ENCODE measurements at places on chromosomes 2 and 18.

GRCh38 chr2:130390460-130391057, 34.7 kb downstream of the PTPN18 start:
- DNase-seq = no peak

DNA sequence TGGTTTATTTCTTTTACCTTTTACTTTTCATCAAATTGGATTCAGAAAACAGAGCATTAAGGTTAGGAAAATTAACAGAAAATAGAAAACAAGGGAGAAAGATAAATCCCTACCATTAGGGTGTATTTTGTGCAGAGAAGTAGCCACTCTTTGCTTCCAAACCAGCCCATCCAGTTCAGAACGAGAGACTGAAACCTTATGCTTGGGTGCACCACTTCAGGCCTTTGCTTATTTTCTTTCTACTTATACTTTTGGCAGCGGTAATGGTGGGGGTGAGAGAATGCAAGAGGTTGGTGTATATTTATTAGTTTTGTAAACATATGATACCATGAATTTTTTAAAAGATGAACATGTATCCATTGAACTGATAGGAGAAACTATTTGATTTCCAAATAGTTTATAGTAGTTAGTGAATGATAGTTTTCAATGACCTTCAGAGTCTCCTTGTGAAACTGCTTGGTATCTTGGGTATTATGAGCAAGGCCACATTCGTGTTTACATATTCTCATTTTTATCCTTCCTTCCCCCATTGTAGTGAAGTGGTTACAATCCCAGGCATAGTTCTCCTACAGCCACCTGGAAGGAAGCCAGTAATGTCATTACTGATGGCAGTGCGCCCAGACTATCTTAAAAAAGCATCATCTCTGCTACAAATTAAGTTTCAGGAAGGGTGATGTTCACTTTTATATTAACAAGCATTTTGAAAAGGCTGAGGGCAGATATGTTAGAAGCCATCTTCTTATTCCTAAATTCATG, 60.8 kb downstream of the MFSD6 start:
- DNase-seq = no peak

GRCh38 chr18:22674272-22674671, 256.6 kb upstream of the CTAGE1 start:
- DNase-seq = no peak

GRCh38 chr2:5914811-5915611, 222.8 kb downstream of the SOX11 start:
- no peak for DNase-seq

GRCh38 chr2:240060977-240061591, 7.8 kb upstream of the OR6B3 start:
- DNase-seq = peak; percentile 19

DNA sequence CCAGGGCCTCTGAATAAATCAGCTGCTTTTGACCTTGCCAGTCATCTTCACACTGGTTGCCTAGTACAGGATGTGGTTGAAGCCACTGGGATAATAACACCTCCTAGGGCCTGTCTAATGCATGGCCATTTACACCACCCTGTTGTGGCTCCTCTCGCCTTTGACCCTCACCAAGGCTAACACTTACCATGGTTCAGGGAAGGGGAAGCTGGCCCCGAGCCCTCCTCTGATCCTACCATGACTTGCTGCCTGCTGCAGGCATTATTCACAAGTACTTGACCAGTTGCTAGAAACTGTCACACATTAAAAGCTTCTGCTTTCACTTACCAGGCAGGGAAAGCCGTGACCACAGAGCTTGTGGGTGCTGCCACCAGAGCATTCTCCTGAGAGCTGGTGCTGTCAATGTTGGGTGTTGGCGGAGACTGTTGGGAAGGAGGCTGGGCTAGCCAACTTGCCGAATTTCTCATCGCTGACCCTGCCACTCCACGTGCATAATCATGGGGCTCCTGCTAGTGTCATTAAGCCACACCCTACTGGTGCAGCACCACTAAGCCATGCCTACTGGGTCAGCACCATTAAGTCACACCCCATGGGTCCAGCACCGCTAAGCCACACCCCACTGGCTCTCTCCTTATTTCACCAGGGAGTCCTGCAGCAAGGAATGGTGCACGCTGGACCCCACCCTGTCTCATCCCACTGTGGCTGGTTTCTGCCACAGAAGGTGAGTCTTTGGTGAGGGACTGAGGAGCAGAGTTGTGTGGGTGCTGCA, 47.0 kb upstream of the TTC39C start:
- no peak for DNase-seq

- no peak for DNase-seq
These were observed 76.2 kb downstream of the MAPRE2 start for GRCh38 chr18:35117372-35117771.

GRCh38 chr2:186636800-186637496, 47.1 kb downstream of the ITGAV start:
- DNase-seq = no peak

- no peak for DNase-seq
These were observed 53.9 kb downstream of the DYNC1I2 start for GRCh38 chr2:171741189-171741588.

DNA sequence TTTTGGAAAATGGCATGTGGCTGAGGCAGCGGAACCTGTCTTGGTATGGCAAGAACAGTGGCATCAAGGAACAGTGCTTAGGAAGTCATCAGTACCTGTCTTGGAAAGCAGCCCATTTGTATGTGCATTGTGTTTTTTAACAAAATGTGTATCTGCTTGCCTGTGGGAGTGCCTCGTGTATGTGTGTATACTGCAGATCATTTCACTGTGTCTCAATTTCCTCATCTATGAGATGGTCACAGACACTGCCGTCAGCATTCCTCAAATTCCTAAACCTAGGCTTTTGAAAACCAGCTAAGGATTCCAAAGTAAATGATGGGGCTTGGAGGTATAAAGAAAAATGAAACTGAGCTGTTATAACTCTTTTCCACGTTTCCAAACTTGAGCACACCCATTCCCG, 441.3 kb downstream of the RND3 start:
- no peak for DNase-seq

DNA sequence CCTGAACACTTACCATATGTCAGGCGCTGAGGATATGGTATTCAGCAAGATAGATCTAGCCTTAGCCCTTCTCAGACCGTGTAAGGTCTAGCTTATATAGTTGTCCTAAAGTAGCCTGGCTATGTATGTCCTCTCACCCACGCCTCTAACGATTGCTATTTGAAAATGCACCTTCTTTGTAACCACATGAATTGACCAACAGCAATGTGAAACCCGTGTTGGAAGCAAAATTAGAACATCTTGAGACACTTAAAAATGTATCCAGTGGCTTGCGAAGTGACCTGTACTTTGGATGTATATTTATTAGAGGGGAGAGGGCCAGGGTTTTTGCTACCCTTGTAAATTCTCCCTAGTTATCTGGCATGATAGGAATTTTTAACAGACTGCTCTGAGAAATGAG, 860.0 kb upstream of the ZEB2 start:
- no peak for DNase-seq

GRCh38 chr2:231390667-231391066, 4.8 kb upstream of the B3GNT7 start:
- no peak for DNase-seq

GRCh38 chr2:27765621-27766286, 5.8 kb upstream of the MRPL33 start:
- no peak for DNase-seq

- DNase-seq = no peak
These were observed 12.6 kb downstream of the RNF149 start for GRCh38 chr2:101295895-101296294.

DNA sequence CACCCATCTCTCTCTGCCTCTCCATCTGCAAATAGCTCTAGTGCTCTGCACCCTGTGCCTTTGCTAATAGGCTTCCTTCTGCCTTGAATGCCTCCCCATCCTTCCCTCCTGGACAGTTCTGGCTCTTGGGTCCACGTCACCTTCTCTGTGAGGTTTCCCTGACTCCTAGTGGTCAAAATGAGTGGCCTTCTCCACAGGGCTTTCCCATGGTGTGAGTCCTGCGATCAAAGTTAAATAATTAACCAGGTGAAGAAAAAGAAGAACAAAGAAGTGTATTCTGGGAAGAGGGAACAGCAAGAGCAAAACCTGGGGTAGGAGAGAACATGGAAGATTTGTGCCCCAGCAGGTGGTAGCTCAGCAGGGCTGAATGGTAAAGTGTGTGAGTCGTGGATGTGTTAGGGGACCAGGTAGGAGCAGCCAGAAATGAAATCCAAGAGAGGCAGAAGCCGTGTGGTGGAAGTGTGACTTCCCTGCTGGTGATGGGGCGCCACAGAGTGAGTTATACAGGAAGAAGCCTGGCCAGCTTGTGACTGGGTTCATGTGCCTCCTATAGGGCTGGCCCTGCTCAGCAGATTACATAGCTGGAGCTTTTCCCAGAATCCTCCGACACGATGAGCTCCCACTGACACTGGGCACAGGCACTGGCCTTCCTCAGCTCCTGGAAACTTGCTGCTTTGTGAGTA, 93.8 kb upstream of the LDAH start:
- DNase-seq = no peak

DNA sequence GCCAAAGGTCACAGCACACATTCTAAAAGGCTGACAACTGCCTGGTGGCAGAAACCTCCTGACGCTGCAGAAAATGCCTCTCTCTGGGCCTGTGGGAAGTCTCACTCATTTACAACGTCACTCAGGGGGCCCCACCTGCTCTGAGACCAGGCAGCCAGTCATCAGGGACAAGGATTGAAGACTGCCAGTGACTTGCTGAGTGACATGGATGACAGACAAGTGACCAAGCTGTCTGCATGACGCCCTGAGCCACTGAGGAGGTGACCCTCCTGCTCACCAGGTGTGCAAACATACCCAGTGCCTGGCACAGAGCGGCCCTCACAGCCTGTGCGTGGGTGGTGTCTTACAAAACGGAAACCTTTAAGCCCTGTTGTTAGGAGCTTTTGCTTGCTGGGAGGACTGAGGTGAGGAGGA, 392.4 kb downstream of the TNS1 start:
- peak; percentile 4 for DNase-seq

DNA sequence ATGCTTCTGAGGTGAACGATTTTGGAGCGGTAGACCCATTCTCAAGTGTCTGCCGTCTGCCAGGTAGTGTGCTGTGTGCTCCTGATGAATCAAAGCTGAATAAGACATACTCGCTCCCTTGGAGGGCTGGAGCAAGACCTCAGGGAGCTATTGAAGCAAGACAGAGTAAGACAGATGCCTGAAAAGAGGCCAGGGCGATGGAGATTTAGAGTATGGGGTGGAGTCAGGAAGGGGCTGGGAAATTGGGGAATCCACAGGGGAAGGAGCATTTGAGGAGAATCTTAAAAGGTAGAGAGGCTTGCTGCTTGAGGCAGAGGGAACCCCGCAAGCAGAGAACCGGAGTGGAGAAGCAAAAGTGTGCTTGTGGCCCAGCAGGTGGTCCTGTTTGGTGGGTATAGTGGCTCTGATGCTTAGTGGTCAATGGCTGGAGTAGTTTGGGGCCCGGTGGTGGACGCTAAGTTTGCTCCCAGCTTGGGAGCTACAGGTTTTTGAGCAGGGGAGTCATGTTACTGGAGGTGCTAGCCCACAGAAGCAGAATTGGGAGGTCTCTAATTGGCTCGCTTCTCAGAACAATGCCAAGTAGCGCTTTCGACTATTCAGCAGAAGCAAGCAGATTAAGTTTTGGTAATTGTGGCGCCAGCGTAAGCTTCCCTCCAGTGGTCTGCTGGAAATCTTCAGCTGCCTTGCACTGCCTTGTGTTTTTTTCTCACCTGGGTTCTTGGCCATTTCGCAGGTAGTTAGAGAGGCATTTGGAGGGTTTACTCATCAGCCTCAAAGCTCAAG, 2.0 kb downstream of the CNNM4 start:
- no peak for DNase-seq

Data from activated CD8-positive, alpha-beta memory T cell treated with anti-CD3 and anti-CD28 coated beads for 1 hour (primary cell).